AG09319 (cell line): ENCODE measurements at places on chromosomes 6 and 20.
A peak's percentile ranks its signal among the peaks of the same experiment; 100 is the strongest.

DNA sequence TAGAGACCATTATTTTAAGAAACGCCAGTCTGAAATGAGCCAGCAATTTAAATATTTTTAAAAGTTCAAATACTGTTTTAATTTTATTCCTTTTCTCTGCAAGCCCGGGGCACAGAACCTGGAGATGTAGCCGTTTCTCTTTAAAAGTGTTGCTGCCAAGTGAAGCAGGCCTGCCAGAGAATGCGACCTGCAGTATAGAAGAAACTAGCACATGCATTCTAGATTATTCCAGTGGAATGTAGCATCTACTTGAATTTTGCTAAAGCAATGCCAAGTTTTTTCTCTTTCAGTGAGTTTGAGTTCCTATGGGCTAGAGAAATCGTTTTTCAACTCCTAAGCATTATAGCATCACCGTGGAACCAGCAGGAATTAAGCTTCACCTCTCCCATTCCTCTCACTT, 101.3 kb downstream of the QRSL1 start:
- no peak for DNase-seq

DNA sequence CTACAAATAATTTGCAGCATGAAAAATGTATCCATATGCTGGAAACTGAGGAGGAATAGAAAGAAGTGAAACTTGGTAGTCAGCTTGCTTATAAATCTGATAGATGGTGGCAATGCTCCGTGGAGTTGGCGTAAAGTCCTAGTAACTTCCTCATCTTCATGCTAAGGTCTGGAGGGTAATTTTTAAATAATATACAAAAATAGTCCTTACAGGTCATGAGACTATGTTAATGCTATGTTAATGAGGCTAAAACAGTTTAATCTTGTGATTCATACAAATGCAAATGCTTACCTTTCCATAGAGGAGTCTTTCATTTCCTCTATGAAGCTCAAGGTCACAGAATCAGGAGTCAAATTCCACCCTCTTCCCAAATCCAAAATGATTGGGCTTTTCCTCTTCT, 9.4 kb upstream of the CRIP3 start:
- DNase-seq = no peak

DNA sequence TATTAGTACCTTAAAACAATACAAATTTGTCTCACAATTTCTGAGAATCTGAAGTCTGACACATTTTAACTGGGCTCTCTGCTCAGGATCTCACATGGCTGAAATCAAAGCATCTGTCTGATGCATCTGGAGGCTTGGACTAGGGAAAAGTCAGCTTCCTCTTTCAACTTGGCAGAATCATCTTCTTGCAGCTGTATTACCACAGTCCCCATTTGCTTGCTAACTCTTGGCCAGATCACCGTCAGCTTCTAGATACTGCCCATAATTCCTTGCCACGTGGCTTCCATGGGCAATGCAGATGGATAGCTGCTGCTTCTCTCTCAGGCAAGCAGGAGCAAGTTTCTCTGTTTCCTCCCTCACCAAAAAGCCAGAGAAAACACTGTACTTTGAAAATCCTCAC, 1106.4 kb upstream of the CITED2 start:
- no peak for DNase-seq

DNA sequence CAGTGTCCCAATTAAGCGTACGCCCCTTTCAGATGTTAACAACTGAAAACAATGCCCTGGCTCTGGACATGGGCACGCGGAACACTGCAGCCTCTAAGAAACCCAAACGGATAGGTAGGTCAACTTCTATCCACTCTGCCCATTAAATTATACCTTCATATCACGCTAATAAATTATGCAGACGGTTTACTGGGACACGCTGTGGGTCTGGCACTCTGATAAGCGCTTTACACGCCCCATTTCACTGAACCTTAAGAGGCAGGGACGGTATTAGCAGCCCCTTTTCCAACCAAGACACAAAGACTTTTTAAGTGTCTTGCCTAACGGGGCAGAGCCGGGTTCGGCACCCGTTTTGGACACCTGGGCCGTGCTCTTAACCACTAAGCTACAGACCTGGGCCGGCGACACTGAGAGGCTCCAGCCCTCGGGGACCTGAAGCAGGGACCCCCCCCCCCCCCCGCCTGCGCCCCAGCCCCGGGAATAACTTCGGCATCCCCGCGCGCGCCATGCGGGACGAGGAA, 744 bp downstream of the STAU1 start:
- DNase-seq = no peak

DNA sequence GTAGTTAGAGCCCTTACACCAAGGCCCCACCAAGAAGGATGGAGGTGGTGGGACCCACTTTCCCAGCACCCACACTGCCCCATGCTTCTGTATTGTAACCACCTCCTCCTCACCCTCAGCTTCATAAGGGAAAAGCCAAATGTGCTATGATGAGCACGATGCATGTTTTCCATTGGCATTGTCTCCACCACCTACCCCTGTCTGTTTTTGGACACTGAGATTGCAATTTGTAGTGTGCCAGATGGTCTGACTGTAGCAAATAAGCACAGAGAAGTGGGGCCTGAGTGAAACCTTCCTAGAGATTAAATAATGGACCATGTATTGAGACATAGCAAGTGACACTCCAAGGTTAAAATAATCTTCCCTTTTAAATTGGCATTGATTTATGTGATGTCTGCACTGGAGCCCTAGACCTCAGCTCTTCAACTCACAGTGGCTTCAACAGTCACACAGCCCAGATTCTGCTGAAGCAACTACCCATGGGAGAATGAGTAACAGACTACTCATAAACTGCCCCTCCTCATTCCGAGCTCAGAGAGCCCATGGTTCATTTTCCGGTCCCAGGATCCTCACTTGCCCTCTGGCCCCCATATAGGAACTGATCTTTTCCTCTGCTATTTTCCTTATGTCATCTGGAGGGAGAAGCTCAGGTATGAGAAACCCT, 177.9 kb downstream of the COL9A1 start:
- DNase-seq = no peak

DNA sequence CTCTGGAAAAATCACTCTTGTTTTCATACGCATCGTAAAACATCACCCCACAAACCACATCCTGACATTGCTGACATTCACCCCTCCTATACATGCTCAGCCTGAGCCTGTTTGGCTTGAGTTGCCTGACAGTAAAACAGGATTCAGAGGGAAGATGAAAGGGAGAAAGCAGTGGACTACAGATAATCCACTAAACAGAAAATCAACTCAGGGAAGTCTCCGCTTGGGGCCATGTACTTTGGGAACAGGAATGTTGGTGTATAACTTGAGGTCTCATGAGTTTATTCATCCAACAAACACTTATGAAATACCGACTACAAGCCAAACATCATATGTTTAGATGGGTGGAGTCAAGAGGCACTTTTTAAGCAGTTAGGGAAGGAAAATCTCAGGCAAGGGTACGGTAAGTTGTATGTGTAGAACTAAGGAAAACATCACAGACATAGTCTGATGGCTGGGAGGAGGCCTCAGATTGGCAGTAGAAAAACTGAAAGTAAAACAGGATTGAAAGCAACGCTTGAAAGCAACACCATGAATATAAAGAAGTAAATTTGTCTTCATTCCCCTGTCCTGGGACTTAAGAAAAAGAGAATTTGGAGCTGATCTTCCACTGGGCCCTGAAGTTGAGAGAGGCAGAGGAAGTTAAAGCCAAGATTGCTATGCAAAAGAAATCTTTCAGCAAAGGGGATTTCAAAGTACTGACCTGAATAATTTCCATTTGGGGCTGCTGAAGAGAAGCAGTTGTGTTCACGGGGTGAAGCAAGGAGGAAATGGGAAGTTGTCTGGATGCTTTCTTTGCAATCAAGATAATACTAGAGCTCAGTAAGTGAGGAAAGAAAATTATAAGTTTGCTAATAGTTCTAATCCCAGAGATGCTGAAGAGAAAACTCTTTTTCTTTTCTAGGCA, 28.8 kb downstream of the PDE7B start:
- no peak for DNase-seq

DNA sequence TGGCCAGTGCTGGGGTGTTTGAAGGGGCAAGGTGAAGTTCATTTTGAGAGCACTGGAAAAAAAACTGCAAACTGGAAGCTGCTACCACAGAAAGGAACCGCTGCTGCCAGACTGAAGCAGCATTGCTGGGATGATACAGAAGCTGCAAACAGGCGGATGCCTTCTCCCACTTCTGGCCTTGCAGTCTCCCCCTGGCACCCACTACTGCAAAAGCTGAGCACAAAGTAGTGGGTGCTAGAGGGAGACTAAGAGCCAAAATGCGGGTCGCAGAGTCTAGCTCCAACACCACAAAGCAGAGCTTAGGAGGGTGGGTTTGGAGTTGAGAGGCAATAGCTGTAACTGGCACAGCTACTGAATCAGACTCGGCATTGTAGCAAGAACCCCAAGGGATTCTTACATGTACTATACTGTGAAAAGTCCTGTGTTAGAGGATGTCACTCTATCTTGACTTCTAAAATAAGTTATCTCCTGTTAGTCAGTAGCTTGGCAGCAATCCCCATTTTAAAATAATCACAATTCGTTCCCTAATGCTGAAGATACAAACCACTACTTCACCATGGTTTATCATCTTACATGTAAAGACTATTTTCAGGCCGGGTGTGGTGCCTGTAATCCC, 44.0 kb upstream of the COL21A1 start:
- no peak for DNase-seq

DNA sequence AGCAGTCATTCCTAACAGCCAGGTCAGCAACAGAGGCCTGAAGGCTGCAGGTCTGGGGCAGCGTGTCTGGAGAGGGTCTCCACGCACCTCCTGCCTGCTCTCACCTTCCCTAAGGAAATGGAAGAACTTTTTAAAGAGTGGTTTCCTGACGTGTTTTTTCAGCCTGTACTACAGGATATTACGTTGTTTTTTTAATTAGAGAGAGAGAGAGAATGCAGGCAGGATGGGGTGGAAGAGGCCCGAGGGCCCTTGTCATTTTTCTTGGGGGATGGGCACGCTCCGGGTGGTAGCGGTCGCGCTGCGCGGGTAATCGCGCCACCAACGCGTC, 2.1 kb downstream of the DLL1 start:
- DNase-seq = no peak

DNA sequence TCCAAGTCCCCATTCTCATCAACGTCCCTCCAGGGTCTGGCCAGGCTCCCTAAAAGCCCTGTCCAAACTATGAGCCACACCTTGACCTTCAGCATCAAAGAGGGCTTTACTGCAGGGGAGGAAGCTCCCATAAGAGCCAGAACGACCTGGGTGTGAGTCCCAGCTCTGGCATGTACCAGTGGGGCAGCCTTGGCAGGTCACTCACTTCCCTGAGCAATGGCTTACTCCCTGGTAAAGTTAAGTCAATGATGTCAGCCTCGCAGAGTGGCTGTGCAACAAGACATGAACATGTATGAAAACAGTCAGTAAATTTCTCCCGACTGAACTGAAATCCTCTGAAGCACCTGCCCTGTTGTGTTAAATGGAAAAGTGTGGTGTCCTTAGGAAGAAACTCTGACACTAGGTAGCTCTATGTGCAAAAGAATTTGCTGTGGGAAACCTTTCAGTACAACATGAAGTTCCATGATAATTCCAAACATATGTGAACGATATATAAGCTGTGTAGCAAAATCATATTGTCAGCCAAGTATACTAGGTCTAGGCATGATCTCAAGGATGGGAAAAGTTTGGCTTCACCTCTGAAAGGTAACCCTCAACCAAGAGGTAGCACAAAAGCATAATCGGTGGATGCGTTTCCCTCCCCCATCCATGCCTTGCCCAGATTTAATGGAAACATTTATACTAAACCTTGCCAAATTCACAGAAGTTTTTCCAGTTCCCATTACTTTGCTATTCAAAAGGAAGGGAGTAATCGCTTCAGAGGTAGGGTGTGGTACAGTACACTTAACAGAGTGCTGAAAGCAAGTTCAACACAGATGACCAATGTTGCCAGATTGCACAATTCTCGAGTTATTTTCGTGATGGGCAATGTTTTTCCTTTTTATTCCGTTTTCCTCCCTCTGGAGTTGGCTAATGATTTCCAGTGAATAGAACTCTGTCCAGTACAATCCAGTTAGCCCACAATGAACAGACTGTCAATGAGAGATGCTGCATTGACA, 49.0 kb upstream of the RANBP9 start:
- peak; percentile 84 for DNase-seq

DNA sequence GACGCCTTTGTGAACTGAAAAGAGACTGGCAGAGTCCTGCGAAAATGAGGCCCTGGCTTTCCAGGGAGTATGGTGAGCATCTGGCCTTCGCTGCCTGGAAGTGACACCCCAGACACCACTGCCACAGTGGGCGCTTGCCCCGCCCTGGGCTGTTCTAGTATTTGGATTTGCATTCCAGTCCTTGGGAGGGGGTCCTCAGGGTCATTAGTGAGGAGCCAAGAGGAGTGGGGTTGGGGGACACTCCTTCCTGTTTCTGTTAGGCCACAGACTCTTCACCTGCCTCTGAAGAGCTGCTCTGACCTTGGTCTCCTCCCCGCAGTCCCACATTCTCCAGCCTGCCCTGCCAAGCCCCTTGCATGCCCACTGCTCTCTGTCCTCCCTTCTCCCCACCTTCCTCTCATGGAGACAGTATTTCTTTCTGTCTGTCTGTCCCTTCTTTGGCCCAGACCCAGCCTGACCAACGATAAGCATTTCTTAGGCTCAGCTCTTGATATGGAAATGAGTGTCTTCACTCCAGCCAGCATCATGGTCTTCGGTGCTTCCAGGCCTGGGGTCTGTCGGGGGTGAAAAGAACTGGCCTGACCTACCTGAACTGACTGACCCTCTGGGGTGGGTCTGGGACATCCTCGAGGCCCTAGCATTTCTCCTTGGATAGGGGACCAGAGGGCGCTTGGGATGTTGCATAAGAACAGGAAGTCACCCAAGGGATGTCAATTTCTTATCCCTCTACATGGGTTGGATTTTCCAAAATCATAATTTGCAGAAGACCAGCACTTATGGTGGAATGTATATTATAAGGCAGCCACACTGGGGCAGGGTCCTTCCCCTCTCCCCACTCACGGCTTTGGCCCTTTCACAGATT, 19.4 kb downstream of the SLC9A8 start:
- no peak for DNase-seq

GRCh38 chr6:113171882-113172281, 685.3 kb upstream of the MARCKS start:
- DNase-seq = no peak

DNA sequence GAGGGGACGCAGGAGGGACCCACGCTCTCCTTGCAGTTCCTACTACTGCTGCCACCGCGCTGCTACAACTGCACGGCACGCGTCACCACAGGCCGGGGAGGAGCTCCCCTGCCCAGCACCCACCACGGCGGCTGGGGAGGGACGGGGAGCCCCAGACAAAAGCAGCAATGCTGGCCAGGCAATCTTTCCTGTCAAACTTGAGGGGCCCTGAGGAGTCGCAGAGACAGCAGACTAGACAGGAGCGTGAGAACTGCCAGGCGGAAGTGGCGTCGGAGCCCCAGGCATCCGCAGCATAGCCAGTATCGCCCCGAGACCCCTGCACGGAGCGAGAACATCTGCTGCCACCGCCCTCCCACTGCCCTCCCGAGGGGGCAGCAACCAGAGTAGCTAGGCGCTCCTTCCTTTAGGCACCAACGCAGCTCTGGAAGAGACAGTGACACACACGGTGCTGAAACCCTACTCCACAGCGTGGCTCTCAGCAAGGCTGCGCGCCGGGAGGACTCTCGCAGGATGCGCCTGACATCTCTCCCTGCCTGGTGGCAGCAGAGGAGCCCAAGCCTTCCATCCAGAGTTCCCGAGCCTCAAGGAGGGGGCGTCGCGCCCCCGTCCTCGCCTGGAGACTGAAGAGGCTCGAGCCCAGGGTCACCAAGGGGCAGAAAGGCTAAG, 2.2 kb downstream of the TAF4 start:
- DNase-seq = no peak

GRCh38 chr20:43183536-43184070, 6.1 kb downstream of the PTPRT start:
- no peak for DNase-seq
